ENCODE measurements at places on chromosomes 6 and 20. TPM values are rescaled to one million over a fixed set of nuclear protein-coding genes. Genes with fewer than 3 reads are reported as not detected.

GRCh38 chr6:143163621-143164020 lies 102.9 kb downstream of the AIG1 start:
- peaks cover 18% of the 10 kb centered on the region for H3K4me1 ChIP-seq
- H3K27ac ChIP-seq: no peak overlapping the region
- no peak overlapping the region for H3K4me3 ChIP-seq
- H3K27me3 ChIP-seq: no peaks in the 10 kb centered on the region
- DNase-seq: no peak

GRCh38 chr6:131255911-131256310 lies 120.6 kb downstream of the AKAP7 start:
- no peak for DNase-seq
- H3K4me3 ChIP-seq: no peak overlapping the region
- H3K27me3 ChIP-seq: no peaks in the 10 kb centered on the region
- H3K4me1 ChIP-seq: no peaks in the 10 kb centered on the region

The CCN6 gene
- not detected for total RNA-seq

DNA sequence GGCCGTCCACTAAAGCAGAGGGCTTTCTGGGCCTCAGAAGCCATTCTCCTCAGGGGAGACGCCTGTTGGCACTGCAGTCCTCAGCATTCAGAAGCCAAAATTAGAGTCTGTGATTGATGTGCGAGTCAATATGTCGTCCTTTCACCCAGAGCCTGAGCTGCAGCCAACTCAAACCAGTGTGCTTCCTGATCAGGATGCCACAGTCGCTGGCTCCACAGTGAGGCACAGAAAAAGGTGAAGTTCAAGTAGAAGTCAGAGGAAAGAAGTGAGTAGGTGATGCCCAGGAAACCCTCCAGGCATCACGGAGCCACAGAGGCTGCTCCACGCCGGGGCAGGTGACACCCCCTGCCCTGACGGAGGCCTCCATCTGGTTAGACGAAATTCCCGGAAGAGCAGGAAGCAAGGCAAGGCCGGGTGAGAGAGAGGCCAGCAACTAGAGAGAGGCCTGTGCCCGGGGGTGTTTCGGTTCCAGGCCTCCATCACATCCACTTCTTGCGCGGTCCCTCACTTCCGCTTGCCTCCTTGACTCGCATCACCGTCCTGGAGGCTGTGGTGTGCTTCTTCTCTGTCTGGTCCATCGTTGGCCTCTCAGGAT lies 177.7 kb upstream of the SNX9 start:
- peaks cover 5% of the 10 kb centered on the region for H3K36me3 ChIP-seq
- no peaks in the 10 kb centered on the region for H3K27me3 ChIP-seq
- H3K4me3 ChIP-seq: no peak overlapping the region
- peaks cover 5% of the 10 kb centered on the region for H3K4me1 ChIP-seq

The SIRPD gene
- total RNA-seq: not detected

GRCh38 chr20:50113420-50114224 lies 672 bp upstream of the UBE2V1 start:
- H3K4me1 ChIP-seq: peaks cover 63% of the 10 kb centered on the region
- H3K36me3 ChIP-seq: no peaks in the 10 kb centered on the region
- peak overlapping the region; percentile 91 for H3K4me3 ChIP-seq

- peaks cover 20% of the 10 kb centered on the region for H3K4me1 ChIP-seq
- no peaks in the 10 kb centered on the region for H3K27me3 ChIP-seq
- H3K27ac ChIP-seq: no peak overlapping the region
- H3K4me3 ChIP-seq: no peak overlapping the region
- no peaks in the 10 kb centered on the region for H3K36me3 ChIP-seq
- DNase-seq: no peak
These were observed 55.9 kb upstream of the SNX9 start for GRCh38 chr6:157766901-157767774.

The CYP21A2 gene
- 0.19 TPM for total RNA-seq

- no peak for DNase-seq
- no peaks in the 10 kb centered on the region for H3K36me3 ChIP-seq
- peak overlapping the region; percentile 99 for H3K4me3 ChIP-seq
- peaks cover 33% of the 10 kb centered on the region for H3K4me1 ChIP-seq
- H3K27me3 ChIP-seq: no peaks in the 10 kb centered on the region
- H3K27ac ChIP-seq: peak overlapping the region; percentile 100
These were observed 1.5 kb downstream of the LATS1 start for GRCh38 chr6:149716181-149716963.

GRCh38 chr6:10174056-10174455 lies 240.8 kb downstream of the TFAP2A start:
- DNase-seq: no peak
- no peaks in the 10 kb centered on the region for H3K4me1 ChIP-seq
- no peaks in the 10 kb centered on the region for H3K36me3 ChIP-seq

DNA sequence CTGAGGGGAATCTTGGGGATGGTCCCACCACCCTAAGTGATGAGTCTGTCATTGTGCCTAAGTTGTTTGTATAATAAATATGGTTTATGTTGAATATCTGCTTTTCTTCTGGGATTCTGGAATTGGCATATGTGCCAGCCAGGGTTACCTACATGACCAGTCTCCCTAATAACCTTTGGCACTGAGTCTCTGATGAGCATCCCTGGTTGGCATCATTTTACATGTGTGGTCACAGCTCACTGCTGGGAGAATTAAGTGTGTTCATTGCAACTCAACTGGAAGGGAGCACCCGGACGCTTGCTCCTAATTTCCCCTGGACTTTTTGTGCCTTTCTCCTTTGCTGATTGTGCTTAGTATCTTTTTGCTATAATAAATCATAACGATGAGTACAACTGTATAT lies 8.1 kb downstream of the SMAP1 start:
- H3K4me1 ChIP-seq: peaks cover 36% of the 10 kb centered on the region
- no peak for DNase-seq
- no peak overlapping the region for H3K27ac ChIP-seq
- H3K27me3 ChIP-seq: no peaks in the 10 kb centered on the region

The TREML2 gene
- total RNA-seq: 0.11 TPM

GRCh38 chr20:58142843-58143185 lies 85.6 kb downstream of the ANKRD60 start:
- H3K4me3 ChIP-seq: no peak overlapping the region
- H3K27ac ChIP-seq: no peak overlapping the region
- H3K36me3 ChIP-seq: no peaks in the 10 kb centered on the region
- H3K27me3 ChIP-seq: no peaks in the 10 kb centered on the region
- no peak for DNase-seq

DNA sequence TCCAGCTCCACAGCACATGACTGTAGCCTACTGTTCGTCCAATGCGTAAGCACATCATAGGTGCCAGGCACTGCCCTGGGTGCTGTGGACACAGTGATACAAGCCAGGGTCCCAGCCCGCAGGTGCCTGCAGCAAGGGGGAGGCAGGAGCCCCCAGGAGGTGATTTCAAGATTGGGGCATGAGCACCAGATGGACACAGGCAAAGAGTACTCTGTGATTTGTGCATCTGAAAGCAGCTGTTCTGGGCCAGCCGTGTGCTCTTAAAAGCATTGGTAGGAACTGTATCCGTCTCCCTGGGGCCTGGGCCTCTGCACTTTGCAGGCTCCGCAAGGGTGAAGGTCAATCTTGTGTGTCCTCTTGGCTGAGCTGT lies 149.8 kb downstream of the SYCP2 start:
- DNase-seq: no peak
- H3K4me3 ChIP-seq: no peak overlapping the region
- H3K36me3 ChIP-seq: no peaks in the 10 kb centered on the region
- no peaks in the 10 kb centered on the region for H3K4me1 ChIP-seq

GRCh38 chr6:76768556-76768955 lies 694.7 kb downstream of the HTR1B start:
- no peaks in the 10 kb centered on the region for H3K36me3 ChIP-seq
- no peak overlapping the region for H3K4me3 ChIP-seq
- no peaks in the 10 kb centered on the region for H3K27me3 ChIP-seq
- no peaks in the 10 kb centered on the region for H3K4me1 ChIP-seq

DNA sequence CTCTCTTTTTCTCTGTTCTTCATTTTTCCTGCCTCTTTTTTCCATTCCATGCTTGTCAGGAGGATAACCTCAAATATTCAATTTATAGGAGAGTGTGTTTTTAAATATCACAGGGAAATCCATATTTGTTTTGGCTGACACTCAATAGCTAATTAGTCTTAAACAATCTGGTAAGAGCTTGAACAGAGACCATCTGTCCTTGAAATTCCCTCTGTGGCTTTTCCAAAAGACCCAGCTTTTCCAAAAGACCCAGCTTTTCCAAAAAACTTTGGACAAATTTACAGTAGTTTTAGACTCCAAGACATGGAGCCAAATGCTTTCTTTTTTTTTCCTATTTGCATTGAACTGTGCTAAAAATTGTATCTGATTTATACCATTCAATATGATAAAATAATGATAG lies 127.4 kb upstream of the FAM83B start:
- no peak overlapping the region for H3K4me3 ChIP-seq
- H3K36me3 ChIP-seq: no peaks in the 10 kb centered on the region
- no peaks in the 10 kb centered on the region for H3K4me1 ChIP-seq
- no peaks in the 10 kb centered on the region for H3K27me3 ChIP-seq
- no peak for DNase-seq

The GSTA3 gene
- total RNA-seq: not detected

GRCh38 chr6:89208551-89208950 lies 8.6 kb downstream of the GABRR1 start:
- no peak overlapping the region for H3K27ac ChIP-seq
- no peak overlapping the region for H3K4me3 ChIP-seq
- no peak for DNase-seq

The CTSZ gene
- 41.2 TPM for total RNA-seq

DNA sequence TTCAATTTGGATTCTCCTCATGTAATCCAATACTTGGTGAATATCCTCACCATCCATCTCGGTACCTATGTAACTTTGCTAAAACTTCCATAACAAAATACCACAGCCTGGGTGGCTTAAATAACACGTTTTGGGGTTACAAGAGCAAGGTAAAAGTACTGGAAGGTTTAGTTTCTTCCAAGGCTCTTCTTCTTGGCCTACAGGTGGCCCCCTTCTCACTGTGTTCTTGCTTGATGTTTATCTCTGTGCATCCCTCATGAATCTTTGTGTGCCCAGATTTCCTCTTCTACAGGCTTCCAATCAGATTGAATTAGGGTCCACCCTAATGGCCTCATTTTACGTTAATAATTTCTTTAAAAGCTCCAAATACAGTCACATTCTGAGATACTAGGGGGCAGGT lies 163.3 kb upstream of the HCRTR2 start:
- no peaks in the 10 kb centered on the region for H3K27me3 ChIP-seq
- H3K27ac ChIP-seq: no peak overlapping the region
- DNase-seq: no peak
- H3K4me1 ChIP-seq: peaks cover 7% of the 10 kb centered on the region
- H3K4me3 ChIP-seq: no peak overlapping the region
- no peaks in the 10 kb centered on the region for H3K36me3 ChIP-seq

GRCh38 chr20:44979090-44979621 lies 12.8 kb downstream of the STK4 start:
- peak overlapping the region; percentile 18 for H3K27ac ChIP-seq
- DNase-seq: no peak
- no peaks in the 10 kb centered on the region for H3K36me3 ChIP-seq
- H3K4me1 ChIP-seq: no peaks in the 10 kb centered on the region
- no peak overlapping the region for H3K4me3 ChIP-seq
- H3K27me3 ChIP-seq: no peaks in the 10 kb centered on the region

The BMP5 gene
- 1.0 TPM for total RNA-seq

The CBLN4 gene
- total RNA-seq: not detected

- no peaks in the 10 kb centered on the region for H3K27me3 ChIP-seq
- no peaks in the 10 kb centered on the region for H3K36me3 ChIP-seq
- no peak overlapping the region for H3K27ac ChIP-seq
- H3K4me1 ChIP-seq: no peaks in the 10 kb centered on the region
- no peak for DNase-seq
These were observed 110.7 kb upstream of the PHACTR1 start for GRCh38 chr6:12605888-12606345.

The GGTLC1 gene
- not detected for total RNA-seq

DNA sequence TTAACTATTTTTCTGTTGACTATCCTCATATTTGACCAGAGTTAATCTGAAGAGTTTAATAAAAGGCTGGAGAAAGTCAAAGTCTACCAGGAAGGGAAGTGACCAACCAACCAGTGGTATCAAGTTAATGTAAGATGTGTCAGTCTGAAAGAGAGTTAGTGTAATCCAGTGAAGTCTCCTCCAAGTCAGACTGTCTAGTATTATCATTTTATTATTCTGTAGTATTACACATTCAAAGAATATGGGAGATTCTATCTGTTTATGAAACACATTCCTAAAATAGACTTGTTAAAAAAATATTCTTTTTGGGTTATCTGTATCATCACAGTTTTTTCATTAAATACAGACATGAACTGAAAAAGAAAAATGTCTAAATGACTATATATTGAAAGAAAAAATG lies 194.4 kb downstream of the BTBD9 start:
- no peaks in the 10 kb centered on the region for H3K36me3 ChIP-seq
- H3K27ac ChIP-seq: no peak overlapping the region
- DNase-seq: no peak

DNA sequence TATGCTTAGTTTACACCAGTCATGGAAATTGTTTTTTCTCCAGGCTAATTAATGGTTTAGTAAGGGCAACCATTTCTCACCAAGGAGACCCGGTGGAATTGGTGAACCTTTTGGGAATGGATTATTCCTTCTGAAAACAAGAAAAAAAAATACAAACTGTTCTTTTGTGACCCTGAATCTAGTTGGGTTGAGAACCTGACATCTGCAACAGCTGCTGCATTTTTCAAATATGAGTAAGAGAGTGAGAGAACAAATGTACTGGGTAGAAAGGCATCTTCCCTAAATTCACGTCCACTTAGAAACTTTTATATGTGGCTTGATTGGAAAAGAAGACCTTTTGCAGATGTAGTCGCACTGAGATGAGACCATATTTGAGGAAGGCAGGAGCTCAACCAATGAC lies 553.4 kb upstream of the EPHA7 start:
- no peak overlapping the region for H3K4me3 ChIP-seq
- no peak for DNase-seq
- no peaks in the 10 kb centered on the region for H3K36me3 ChIP-seq

- H3K4me1 ChIP-seq: no peaks in the 10 kb centered on the region
- DNase-seq: no peak
- no peak overlapping the region for H3K27ac ChIP-seq
- no peak overlapping the region for H3K4me3 ChIP-seq
These were observed 29.1 kb downstream of the PRDM1 start for GRCh38 chr6:106115286-106115685.

The BPI gene
- total RNA-seq: 0.49 TPM

GRCh38 chr6:49504666-49505065 lies 4.9 kb downstream of the GLYATL3 start:
- H3K4me1 ChIP-seq: no peaks in the 10 kb centered on the region
- no peaks in the 10 kb centered on the region for H3K36me3 ChIP-seq
- DNase-seq: no peak
- H3K4me3 ChIP-seq: no peak overlapping the region

- no peak overlapping the region for H3K4me3 ChIP-seq
- DNase-seq: no peak
- no peak overlapping the region for H3K27ac ChIP-seq
- H3K36me3 ChIP-seq: no peaks in the 10 kb centered on the region
These were observed 888.4 kb upstream of the GJE1 start for GRCh38 chr6:141244366-141244765.
